T-helper 22 cell (primary cell): ENCODE measurements at places on chromosomes 2 and 18.

GRCh38 chr2:149611100-149611820 lies 23.7 kb upstream of the MMADHC start:
- no peak for DNase-seq

- no peak for DNase-seq
Measured at GRCh38 chr2:66440708-66441497, 6.0 kb downstream of the MEIS1 start.

GRCh38 chr18:40088130-40088529 lies 1866.9 kb upstream of the PIK3C3 start:
- DNase-seq, result no peak

- DNase-seq, result no peak
Measured at GRCh38 chr2:143732871-143733270, 603.7 kb downstream of the ARHGAP15 start.

GRCh38 chr18:22169011-22169888 lies at the start of gene GATA6:
Gene GATA6, plus strand, starts transcription at chr18:22169589. Its CDS starts 1,556 bp downstream, at chr18:22171145.
- DNase-seq, result no peak

DNA sequence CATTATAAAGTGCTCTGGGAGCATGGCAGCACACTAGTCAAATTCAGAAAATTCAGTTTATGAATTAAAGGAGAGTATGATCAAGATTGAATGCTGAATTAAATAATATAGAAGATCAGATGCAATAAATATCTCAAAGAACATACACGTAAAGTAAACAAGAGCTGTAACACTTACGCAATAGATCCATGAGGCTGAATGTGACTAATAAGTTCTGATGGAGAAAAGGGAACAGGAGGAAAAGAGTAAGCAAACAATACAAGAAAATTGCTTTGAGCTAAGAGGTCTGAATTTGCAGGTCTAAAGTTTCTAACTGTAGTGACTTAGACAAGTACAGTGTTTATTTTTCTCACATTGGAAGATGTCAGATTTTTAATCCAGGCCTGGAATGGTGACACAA lies 646.7 kb upstream of the ZNF804A start:
- no peak for DNase-seq

GRCh38 chr18:47748847-47749599 lies 181.4 kb downstream of the SMAD2 start:
- DNase-seq, result peak; percentile 45

DNA sequence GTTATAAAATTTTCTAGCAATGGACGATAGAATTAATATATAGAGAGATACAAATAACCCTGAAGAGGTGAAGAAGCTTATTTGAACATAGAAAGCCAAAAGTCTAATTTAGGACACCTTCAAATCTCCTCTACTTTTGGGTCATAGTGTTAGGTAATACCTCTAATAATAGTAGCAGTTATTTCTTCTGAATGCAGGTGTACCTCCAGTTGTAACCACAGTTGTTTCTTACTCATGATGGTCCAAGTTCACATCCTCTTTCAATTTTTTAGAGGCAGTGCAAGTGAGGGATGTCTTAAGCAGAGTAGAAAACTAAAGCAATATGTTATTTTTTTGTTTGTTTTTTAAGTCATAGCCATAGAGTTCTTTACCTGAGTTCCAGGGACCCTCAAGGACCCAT lies 429.5 kb downstream of the CCDC85A start:
- DNase-seq, result no peak

DNA sequence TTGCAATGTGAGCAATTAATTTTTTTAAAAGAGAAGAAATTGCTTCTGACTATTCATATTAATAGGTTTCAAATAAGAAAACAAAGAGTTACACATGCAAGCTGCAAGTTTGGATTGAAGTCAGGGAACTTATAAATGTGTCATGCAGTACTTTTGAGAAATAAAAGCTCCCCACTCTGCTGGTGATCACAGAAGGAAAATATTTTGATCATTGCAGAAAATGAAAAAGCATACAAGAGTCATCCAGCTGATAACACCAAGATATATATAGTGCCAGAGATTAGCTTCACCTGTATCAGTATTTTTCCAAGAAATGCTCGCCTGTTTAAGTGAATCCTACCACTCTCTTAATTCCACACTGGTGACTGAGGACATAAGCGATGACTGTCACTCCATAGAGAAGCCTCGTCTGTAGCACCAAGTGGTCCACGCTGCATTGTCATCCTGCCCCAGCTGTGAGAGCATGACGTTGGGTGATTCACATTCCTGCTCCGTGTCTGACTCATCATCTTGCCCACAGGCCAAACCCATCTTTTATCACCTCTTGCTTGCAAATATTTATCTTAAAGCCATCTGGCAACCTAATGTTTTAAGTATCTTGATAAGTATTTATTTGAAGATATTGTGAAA lies 178.0 kb downstream of the ASXL3 start:
- no peak for DNase-seq

DNA sequence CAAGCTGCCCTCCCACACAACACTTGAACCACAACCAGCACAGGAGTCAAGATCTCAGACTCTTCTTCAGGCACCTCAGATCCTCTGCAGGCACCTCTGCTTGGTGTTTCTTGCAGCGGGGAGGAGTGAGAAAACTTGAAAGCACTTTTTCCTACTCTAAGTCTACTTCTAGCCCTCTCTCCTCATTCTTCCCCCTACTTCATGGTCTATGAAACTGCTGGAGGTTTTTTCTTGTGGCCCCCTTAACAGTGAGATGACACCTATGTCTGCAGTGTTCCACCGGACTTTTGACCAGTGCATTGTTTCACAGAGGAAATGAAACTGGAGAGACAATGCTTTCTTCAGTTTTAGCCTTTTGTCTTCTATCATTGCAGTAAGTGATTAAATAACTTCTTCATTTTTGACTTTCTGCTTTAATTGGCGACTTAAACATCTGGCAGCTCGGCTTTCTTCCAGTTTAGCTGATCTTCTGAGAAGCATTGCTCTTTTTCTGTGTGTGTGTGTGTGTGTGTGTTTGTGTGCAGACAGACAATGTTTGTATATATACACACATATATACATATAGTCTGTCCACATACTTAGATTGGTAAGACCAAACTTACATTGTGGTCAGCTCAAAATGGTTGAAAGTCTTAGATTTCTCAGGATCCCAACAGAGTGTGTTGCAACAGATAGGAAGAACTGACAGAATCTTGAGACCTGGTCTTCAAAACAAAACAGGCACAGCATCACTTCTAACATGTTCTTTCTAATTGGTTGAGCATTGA lies 1474.0 kb upstream of the TMEFF2 start:
- DNase-seq, result no peak

GRCh38 chr2:192265751-192266150 lies 71.0 kb upstream of the TMEFF2 start:
- no peak for DNase-seq

- DNase-seq, result no peak
Measured at GRCh38 chr2:2244508-2244907, 86.6 kb downstream of the MYT1L start.

- DNase-seq, result no peak
Measured at GRCh38 chr2:140873915-140874531, 1256.8 kb downstream of the LRP1B start.

DNA sequence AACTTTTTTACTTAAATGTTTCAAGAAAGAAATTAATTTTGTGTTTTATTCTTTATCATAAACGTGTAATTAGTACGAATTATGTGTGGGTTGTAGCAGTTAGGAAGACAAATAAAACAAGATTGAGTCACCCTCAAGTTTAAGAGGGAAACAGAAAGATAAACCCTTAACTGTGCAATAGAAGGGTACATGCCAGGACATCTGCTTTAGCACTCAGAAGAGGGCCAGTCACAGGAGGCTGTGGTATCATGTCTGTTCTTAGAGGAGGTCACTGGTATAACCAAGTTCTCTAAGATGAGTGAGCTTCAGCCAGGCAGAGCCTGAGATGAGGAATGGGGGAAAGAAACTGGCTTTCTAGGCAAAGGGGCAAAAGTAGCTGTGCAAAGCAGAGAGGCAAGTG lies 42.4 kb upstream of the GRHL1 start:
- DNase-seq, result no peak

- DNase-seq, result no peak
Measured at GRCh38 chr2:132790207-132790785, 120.3 kb upstream of the LYPD1 start.

GRCh38 chr18:75253784-75254183 lies 43.2 kb downstream of the TSHZ1 start:
- no peak for DNase-seq

DNA sequence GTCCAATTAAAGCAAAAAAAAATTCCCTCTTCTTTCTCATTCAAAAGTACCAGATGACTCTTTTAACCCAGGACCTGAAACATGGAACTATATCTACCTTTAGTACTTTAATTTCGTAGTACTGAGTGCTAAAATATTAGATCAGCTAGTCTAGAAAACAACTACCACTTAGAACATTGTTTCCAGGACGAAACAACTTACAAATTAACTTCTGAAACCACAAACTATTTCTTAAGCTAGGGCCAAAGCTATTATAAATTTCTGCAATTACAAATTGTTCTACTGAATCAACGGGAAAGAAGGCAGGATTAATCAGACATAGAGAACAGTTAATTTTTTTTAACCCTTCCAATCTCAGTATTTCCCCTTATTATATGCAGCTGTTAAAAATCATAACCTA lies 39.9 kb downstream of the DARS1 start:
- no peak for DNase-seq

GRCh38 chr2:45000921-45001868 lies 8.1 kb downstream of the SIX2 start:
- DNase-seq, result no peak

GRCh38 chr18:63234841-63235240 lies 84.7 kb downstream of the BCL2 start:
- no peak for DNase-seq

- DNase-seq, result no peak
Measured at GRCh38 chr18:40630496-40630895, 1324.5 kb upstream of the PIK3C3 start.

DNA sequence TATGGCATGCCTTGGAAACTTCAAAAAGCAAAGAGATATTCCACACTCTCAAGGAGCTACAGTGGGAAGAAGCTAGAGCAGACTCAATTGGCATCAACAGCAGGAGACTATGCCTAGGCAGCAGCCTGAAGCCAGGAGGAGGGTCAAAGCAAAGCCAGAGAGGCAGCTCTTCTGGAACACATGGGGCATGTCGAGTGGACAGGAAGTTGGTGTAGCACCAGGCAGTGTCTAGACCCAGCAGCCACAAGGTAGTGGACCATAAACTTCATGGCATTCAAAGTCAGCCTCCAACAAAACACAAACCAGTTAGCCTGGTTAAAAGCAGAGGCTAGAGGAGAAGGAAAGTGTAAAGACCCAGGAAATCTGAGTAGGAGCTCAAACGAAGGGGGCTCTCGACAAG lies 311.2 kb upstream of the PKDCC start:
- DNase-seq, result no peak

GRCh38 chr2:194616334-194616733 lies 1040.7 kb upstream of the SLC39A10 start:
- DNase-seq, result no peak

GRCh38 chr18:23810396-23810795 lies 121.1 kb downstream of the LAMA3 start:
- no peak for DNase-seq

- DNase-seq, result no peak
Measured at GRCh38 chr2:218074031-218074430, 5.0 kb downstream of the RUFY4 start.

GRCh38 chr2:207869784-207870778 lies 100.4 kb upstream of the FZD5 start:
- DNase-seq, result no peak

- DNase-seq, result no peak
Measured at GRCh38 chr2:145350011-145350410, 830.1 kb upstream of the ZEB2 start.

DNA sequence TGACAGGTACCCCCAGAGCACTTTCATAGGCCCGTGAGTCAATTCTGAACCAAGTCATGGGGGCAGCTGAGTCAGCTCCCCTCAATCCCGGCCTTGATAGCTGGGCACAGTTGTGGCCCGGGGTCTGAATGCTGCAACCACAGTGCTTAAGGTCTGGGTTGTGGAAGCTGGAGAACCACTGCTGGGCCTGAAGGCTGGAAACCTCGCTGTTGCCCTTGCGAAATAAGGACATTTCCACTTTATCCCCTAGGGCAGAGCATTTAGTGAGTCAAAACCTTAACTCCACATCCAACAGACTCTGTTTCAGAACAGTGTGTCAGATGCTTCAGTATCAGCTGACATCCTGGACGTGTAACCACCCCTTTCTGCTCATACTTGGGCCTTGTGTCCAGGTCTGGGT lies 58.6 kb downstream of the SP110 start:
- DNase-seq, result no peak

- no peak for DNase-seq
Measured at GRCh38 chr18:76981396-76981968, 151.1 kb downstream of the MBP start.

- DNase-seq, result no peak
Measured at GRCh38 chr18:22267225-22267624, 97.8 kb downstream of the GATA6 start.

DNA sequence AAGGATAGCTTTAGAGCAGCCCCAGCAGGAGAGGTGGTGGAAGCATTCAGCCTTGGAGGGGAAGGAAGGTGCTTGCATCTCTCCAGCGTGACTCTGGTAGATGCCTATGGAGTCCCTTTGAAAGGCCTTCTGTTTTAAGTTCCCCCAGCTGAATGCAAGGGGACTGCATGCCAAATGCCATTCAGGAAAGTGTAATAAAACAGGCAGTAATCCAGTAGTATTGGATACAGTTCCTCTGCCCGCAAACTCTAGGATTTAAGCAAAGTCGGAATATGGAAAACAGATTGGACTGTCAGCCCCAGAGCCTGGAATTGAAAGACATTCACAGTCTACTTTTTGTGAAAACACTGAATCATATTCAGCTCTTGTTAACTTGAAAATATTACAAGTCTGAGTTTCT lies 125.2 kb upstream of the GAREM1 start:
- DNase-seq, result no peak

DNA sequence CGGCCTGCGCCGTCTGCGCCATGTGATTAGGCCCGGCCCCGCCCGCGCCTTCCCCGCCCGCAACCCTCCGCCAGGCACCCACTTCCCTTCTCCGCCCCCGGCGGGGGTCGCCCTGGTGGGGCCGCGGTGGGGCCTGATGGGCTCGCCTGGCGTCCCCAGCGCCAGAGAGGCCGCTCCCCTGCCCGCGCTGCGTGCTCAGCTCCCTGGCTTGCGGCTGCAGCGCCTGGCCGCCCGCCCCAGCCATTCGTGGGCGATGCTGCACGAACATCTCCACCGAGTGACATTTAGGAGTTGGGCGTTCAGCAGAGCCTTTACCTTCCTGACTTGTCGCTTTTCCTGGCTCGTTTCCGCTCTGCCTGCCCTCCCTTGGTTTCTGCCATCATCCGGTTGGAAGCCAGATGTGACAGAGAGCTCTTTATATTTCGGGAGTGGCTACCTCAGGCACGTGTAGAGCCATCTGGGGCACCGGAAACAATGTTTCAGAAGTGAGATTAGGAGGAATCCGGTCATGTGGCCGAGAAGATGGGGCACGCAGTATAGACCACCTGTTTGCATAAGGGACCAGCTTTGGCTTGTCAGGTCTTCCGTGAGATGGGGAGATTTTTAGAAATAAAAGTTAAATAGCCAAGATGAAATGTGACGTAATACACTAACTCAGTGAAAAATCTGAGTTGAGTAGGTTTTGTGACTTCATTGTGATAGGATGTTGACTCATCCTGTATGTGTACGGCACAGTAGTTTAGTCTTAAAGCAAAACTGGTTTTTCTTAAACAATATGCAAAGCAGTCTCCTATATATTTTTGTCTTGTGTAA lies 1.2 kb downstream of the GLS start:
- peak; percentile 78 for DNase-seq
